ENCODE measurements at places on chromosomes 13 and 19. TPM values are rescaled to one million over a fixed set of nuclear protein-coding genes. Genes with fewer than 3 reads are reported as not detected.

DNA sequence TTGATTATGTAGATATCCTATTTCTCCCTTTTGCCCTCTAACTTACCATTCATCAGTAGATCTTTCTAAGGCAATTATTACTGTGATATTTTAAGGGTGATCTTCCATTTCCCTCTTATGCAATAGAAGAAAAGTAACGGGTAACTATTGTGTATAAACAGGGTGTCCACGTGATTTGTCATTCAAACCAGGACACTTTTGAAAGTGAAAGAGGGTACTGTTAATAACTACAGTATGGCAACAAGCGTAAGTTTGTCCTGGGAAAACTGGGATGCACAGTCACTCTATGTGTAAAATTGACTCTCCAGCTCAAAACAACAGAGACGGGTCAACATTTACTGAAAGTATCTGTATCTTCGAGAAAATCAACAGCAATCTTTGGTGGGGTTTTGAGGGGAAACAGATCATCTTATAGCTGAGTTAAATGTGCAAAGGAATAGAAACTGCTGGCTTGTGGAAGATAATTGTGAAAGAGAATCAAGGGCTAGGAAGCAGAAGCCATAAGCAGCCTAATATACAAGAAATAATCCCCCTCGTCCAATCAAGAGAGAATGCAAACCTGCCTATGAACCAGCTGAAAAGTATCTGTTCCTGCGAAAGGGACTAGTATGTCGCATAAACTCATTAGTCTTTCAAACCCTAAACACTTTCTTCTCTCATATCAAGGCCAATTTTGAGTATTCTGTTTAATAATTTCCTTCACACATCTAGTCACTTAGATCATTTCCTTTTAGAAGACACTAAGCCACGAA is 126.7 kb downstream of the FOXO1 start:
- no peak for DNase-seq

DNA sequence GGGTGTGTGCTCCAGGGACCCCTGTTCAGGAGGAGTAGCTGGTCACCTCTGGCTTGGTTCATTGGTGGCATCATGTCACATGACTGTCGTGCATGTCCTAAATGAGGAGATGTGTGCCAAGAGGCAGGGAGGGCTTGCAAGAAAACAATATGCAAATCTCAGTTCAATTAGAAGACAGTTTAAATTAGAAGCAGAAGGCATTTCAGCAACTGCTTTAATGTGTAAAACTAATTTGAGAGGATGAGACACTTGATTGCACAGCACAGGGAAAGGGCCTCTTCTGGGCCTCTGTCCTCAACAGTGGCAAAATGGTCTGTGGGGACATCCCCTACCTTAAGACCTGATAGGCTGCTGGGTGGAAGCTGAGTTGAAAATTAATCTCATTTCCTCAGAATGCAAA is 54.6 kb downstream of the SPATA13 start:
- DNase-seq, result no peak

DNA sequence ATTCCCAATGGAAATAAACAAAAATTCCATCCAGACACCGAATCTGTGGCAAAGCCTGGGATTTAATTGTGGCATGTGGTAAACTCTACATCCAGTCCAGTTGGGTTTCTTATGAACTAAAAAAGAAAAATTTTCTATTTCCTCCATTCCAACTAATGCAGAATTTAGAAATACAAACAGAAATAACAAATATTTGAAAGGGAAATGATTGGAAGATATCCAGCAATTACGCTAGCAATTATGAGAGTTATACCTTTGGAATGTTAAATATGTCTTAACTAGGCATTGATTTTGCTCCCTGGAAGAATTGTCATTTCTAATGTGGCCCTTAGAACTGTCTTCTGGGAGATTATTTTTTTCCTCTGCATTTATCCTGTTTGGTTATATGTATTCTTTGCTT is 421.4 kb upstream of the KLHL1 start:
- no peak for DNase-seq

DNA sequence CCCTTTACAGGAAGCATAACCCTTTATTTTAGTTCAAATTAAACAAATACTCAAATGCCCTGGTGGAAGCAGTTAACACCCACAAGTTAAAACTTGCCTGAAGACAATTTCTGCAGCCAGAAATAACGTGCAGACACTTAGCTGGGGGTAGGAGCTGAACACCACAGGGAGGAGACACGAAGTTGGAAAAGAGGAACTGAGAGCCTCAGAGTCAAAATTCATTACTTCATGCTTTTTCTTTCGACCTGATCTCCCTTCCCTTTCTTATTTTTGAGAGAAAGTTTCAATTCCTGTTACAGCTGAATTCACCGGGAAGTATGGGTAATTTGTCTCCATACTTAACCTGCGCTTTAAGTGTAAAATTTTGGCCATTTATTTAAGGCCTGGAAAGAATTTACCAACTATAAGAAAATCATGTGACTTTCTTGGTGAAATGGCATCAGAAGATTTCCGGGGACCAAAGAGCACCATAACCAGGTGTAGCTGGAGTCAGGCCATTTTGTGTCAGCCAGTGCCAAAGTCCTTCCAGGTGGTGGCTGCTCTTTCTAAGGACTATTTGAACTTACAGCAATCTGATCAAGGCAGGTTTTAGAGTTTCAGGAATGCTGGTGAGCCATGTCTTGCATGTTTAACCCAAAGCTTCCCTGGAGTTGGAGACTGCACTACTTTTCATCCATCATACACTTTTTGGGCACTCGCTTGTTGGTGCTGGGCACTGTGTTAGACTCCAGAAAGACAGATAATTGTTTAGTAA is 46.5 kb upstream of the RCBTB2 start:
- DNase-seq, result no peak

Gene ZNF682
- 5.9 TPM for total RNA-seq

Gene EBI3
- total RNA-seq, result 9.0 TPM
